ENCODE measurements at places on chromosomes 6 and 20.

DNA sequence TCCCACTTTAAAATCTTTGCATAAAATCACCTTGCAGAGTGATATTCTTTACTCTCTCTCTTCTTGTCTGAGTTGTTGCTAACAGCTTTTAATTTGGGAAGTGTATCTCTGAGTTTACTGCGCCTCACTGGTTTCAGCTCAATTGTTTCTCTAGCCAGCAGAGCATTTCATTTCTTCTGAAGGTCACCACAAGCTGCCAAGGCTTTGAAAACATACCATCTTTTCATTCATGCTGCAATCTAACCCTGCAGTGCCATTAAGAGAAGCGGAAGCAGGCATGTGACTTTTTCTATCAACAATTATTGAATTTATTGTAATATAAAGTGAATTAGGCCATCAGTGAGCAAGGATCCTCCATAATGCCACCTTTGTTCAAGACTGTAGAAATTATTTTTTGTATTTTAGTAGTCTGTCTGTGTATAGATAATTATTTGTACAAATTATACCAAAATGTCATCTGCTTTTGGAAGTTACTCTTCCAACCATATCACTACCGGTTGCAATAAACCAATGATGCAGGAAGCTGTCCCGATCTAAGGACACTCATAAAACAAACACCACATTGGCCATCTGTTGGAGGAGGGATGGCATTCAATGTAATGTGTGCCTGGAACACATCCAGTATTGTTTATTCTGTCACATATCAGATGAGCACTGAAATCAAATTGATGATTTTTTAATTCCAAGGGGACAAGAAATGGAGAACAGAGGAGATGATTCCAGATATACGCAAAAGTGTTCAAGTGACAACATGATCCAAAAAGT lies 26.8 kb downstream of the HS3ST5 start:
- DNase-seq, result no peak

DNA sequence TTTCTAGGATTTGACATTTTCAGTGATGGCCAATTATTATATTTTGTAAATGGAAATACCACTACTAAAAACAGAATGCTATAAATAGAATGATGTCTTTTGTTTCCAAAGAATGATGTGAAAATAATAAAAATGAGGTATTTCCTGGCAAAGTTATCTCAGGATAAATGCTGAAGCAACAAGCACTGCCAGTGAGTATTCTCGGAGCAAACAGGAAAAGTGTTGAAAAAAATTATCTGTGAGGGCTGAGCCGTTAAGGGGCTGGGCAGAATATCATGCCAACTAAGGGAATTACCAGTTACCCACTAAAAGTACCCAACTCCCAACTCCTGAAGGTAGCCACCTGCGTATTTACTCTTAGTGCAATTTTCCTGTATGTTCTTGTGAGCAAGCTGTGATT lies 23.6 kb upstream of the SCAF8 start:
- no peak for DNase-seq

DNA sequence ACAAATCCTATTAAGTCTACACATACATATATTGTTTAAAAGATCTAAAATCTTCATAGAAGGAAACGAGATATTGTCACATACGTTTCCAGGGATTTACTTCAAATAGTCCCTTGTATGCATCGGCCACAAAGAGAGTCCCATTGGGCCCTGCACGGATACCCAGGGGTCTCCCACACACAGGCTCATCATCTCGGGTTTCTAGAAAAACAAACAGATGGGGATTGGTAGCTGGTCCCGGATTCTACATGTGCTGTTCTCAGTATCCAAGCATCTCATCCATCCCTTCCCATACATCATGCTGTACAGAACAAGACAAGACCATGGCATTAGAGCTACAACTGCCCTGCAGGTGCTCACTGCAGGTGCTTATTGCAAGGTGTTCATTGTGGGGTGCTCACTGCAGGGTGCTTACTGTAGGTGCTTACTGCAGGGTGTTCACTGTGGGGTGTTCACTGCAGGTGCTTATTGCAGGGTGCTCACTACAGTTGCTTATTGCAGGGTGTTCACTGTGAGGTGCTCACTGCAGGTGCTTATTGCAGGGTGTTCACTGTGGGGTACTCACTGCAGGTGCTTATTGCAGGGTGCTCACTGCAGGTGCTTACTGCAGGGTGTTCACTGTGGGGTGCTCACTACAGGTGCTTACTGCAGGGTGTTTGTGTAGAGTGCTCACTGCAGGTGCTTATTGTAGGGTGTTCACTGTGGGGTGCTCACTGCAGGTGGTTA lies 21.0 kb downstream of the APMAP start:
- no peak for DNase-seq

DNA sequence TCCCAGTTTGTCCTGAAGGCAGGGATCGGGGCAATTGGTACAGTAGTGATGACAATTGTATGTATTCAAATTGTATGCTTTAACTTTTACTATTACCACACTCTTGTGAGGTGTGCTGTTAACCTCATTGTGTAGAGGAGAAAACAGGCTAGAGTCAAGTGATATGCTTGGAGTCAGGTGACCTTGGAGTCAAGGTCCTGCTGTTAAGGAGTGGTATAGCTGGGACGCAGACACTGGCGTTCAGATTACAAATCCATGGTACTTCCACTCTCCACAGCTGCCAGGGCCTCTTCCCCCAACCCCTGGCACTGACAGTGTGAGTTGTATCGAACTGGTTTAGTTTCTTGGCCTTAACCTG lies 10.5 kb downstream of the CNPY3 start:
- no peak for DNase-seq

DNA sequence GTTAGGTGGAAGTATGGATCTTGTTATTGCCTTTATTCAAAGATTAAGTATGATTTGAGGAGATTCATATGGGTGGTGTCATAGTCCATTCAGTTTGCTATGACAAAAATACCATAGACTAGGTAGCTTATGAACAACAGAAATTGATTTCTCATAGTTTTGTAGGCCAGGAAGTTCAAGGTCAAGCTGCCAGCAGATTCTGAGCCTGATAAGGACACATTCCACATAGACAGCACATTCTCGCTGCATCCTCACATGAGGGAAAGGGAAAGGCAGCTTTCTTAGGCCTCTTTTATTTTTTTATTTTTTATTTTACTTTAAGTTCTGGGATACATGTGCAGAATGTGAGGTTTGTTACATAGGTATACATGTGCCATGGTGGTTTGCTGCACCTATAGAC lies 27.7 kb downstream of the ME1 start:
- no peak for DNase-seq

DNA sequence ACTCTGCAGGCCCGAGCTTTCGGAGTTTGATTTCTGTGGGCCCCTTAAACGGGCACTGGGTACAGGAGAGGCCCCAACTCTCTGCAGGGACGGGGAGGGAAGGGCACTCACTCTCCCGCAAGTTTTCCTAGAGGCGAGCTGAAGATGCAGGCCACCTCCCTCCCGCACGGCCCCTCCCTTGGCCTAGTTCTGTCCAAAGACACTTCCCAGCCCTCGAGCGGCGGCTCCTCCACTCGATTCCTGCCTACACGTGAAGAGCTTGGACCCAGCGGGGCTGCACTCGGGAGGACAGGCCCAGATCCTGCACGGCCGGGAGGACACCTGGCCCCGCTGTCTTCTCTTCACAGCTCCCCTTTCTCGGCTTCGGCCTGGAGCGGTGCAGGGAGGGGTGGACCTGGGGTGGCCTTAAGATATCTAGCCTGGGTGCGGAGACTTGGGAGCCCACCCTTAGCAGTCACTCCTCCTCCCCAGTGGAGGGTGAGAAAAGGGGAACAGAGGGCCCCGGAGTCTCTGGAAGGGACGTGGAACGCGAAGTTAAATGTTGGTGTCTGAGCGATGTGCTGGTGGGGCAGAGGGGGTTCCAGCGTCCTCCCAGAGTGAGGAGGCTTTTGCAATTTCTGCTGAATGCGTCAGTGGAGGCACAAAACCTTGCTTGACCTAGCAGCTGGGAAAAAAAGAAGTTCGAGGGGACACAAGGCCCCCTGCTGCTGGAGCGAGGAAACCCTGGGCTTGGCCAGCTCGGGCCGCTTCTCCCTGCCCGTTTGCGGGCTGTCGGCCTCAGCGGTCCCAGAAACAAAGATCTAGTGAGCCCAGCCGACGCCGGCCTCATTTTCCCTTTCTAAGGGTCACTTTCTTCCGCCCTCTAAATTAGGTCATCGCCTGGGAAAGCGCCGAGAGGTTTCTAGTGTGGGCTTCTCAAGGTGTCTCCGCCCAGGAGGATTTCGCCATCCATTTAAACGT lies 4.9 kb downstream of the OLIG3 start:
- DNase-seq, result no peak

- no peak for DNase-seq
These were observed 136.7 kb upstream of the CARMIL1 start for GRCh38 chr6:25142506-25142905.

DNA sequence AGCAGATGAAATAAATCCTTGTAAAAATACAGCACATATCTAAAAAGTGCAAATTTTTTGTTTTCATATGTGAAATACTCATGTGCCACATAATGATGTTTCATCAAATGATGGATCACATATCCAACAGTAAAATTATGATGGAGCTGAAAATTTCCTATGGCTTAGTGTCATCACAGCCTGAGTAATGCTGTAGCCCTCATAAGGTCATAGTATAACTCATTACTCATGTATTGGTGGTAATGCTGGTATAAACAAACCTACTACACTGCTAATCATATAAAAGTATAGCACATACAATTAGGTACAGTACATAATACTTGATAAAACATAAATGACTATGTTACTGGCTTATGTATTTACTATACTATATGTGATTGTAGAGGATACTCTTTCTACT lies 12.9 kb downstream of the TSPYL1 start:
- no peak for DNase-seq

DNA sequence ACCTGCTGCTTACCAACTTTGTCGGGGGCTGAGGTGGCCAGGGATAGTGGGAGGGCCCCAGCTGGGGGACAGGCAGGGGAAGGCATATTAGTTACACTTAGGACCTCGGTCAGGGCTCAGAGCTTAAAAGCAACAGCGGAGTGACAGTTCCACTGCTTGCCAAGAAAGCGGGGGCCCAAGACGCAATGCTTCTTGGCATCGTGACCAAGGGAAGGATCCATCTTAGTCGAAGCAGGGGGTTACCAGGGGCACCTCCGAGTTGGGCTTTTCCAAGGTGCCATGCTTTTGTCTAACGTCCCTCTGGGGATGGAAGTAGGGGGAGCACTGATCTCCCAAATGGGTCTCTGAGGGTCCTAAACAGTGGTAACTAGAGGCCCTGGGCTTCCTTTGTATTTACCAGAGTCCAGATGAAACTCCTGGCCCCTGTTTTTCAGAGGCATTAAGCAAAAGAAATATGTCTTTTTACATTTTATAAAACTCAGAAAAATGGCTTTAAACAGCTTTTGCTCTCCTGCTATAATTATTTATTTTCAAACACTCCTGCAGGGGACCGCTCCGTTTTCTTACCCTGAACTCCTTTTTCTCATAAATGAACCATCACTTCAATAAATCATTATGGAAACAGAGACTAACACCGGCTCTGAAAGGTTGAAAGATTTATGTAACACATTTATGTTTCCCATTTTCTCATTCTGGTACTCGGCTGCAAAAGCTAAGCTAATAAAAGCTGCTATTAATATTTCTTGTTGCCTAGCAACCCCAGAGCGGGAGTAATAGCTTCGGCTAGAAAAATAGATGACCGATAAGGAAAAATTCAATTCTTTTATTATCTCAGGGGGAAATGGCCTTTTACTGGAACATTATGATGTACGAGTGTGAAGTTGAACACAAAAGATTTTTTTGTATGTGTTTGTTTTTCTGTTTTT lies 100.4 kb downstream of the TOX2 start:
- no peak for DNase-seq

DNA sequence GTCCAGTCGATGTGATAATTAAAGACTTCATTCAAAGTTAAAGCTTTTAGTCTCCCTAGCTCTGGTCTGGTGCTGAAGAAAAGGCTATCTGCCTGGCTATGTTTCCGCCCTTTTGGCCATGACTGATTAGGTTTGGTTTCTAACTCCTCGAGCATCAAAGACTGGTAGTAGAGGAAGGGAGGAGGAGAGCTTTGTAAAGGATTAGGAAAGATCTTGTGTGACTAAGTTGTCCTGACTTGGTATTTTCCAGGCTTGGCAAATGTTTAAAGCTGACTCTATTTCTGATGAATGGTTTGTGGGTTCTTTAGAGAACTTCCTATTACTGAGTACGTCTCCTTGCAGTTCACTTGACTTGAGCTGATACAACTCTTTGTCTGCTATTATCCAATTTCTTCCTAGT lies 312.9 kb downstream of the GJA1 start:
- no peak for DNase-seq

GRCh38 chr6:130107710-130108109 lies 89.3 kb downstream of the L3MBTL3 start:
- no peak for DNase-seq

DNA sequence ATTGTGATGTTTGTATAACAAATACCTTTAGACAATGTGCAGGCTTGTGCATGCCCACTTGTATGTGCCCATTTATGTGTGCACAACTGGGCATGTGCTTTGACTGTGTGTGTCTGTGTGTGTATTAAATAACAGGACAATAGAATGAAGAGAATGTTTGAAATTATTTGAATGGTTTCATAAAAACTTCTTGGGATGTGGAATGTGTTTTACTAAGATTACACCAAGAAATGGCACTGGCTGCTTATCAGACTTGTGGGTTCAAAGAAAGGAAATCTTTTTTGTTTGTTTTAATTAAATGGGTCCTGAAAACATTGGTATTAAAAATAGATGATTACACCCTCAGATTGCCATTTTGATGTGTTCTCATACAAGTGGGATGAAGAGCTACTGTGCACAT lies 191.6 kb upstream of the CCN2 start:
- no peak for DNase-seq

GRCh38 chr6:113588646-113589045 lies 268.5 kb upstream of the MARCKS start:
- no peak for DNase-seq

DNA sequence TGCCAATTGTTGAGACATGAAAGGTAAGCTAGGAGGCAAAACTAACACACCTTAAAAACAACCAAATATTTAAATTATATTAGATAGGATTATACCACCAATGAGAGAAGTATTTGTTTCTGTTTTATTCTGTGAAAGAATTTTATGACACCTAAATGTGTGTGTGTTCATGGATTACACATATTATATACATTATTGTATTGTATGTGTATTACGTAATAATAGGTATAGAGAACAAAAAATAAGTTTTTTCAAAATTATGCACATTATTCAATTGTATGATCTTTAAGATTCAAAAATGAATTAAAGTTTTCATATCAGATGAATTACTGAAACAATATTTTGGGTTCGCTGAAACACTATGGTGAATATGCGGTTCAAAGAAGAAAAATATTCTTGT lies 84.3 kb upstream of the FABP7 start:
- no peak for DNase-seq

DNA sequence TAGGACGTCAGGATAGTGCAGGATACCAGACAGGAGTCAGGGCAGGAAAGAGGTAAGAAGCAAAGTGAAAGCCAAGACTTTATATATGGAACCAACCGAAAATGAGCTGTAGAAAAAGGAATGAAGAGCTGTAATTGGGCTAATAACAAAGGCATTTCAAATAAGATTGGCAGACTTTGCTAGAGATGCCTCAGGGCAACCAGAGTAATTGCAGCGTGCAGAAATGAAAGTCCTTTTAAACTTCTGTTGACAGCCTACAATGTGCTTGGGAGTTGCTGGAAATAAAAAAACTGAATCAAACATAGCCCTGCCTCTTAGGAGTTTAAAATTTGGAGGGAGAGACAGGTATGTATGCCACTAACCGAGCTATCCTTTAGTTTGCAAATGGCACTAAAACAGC lies 56.4 kb upstream of the NKX2-4 start:
- no peak for DNase-seq

GRCh38 chr20:5670036-5670536 lies 80.1 kb upstream of the SHLD1 start:
- no peak for DNase-seq

- DNase-seq, result no peak
These were observed 111.8 kb upstream of the CENPW start for GRCh38 chr6:126227833-126228702.

- DNase-seq, result no peak
These were observed 89.8 kb downstream of the TOX2 start for GRCh38 chr20:44004306-44004915.
